ENCODE measurements at places on chromosomes 2 and 18.
A peak's percentile ranks its signal among the peaks of the same experiment; 100 is the strongest.

DNA sequence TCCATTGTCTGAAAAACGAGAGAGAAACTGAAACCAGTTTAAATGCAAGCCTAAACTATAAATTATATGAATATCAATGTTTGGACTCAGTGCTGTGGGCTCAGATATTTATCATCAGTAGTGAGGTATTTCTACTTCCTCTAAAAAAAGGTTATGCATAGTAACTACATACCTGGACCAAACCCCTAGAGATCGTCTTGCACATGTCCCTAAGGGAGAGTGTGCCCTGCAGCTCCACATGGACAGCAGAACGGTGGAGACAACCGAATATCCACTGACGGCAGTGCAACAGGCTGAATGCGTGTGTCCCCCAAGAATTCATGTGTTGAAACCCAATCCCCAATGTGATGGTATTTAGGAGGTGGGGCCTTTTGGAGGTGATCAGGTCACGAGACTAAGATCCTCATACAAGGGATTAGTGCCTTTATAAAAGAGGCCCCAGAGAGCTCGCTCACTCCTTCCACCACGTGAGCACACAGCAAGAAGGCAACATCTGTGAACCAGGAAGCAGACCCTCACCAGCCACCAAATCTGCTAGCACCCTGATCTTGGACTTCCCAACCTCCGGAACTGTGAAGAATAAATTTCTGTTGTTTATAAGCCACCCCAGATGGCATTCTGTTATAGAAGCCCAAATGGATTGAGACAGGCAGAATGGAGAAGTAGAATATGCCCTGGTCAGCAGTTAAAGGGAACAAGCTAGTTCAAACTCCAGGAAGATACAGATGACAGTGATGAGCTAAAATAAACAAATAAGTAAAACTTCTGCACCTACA lies 208.4 kb downstream of the ANAPC1 start:
- no peak for DNase-seq

DNA sequence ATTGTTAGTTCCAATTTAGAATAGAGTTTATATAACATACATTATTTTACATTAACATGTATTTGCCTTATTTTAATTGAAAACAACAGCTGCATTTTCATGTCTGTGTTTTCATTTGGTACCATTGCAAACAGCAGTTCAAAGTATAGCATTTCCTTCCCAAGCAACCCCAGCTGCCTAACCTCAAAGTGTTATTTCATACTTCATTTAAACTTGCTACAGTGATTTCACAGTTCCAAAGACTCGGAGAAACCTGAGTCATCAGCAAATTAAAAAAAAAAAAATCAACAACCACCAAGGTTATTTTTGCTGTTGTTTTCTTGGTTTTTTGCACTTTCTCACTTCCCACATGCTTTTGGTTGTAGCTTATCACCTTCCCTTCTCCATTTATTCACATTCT lies 236.5 kb upstream of the SPHKAP start:
- no peak for DNase-seq

DNA sequence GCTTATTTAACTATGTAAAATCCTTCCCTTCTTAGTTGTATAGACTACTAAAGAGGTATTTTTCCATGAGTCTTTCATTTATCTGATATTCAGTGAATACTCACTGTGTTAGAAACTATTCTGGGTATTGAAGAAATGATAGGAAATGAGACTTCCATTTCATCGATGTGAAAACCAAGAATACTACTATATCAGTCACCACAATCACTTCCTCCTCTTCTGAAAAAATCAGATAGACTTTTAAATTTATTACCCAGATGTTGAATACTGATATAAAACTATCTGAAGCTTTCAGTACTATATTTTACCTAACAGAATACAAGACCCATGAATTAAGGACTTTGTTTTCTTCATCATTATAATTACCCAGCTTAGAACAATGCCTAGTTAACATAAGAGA lies 1801.1 kb upstream of the CELF4 start:
- DNase-seq: no peak

DNA sequence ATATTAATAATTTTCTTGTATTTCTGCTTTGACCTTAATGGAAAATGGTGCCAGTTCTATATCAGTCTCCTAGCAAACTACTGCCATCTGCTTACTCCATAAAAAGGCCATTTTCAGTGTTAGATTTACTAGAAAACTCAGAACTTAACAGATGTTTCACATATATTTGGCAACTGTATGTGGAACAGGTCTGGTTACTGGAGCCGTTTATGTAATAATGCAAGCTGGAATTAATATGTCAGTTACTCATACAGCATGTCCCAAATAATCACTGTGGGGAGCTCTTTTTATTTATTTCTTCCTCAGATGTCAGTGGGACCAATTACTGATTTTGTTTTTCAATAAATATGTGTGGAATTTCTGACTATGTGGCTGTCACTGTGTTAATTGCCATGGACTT lies 1247.6 kb downstream of the CNTNAP5 start:
- no peak for DNase-seq

GRCh38 chr2:134774786-134775641 lies 56.2 kb upstream of the TMEM163 start:
- peak; percentile 75 for DNase-seq

DNA sequence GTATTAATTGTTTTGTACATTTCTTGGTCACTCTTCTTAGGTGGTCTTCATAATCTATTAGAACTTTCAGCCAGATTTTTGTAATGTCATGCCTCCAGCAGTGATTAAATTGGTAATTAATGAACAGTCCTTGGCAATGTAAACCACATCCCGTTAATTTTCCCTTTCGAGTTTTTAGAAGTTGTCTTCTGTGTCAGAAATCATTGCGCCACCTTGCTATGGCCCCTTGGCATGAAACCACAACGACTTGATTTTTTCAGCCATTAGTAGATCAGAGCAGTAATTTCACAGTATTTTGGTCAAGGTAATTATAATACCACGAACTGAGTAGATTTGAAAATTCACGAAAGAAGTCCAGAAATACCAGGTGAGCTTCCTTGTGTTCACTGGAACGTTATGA lies 86.0 kb upstream of the OTX1 start:
- no peak for DNase-seq

DNA sequence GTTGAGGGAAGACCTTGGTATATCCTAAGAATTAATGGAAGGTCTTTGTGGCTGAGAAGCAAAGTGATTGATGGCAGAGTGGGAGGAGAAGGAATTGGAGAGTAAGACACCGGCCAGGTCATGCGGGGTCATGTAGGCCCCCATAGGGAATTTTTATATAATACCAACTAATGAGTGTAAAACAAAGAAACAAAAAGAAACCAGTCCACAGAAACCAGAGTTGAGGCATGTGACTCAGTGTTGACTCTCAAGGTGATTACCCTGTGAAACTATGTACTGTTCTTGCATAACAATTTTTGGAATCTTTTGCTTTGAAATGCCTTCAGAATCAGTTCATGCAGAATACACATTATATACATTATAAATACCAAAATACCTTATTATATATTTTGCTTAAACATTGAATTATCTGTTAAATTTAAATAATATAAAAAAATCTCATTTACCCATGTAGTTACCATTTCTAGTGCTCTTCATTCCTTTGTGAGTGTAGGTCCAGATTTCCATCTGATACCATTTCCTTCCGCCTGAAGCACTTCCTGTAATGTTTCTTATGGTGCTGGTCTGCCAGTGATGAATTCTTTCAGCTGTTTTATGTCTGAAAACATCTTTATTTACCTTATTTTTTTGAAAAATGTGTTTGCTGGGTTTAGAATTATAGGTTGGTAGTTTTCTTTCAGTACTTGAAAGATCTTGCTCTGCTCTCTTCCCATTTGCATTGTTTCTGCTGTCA lies 8.6 kb downstream of the CLIP4 start:
- no peak for DNase-seq

DNA sequence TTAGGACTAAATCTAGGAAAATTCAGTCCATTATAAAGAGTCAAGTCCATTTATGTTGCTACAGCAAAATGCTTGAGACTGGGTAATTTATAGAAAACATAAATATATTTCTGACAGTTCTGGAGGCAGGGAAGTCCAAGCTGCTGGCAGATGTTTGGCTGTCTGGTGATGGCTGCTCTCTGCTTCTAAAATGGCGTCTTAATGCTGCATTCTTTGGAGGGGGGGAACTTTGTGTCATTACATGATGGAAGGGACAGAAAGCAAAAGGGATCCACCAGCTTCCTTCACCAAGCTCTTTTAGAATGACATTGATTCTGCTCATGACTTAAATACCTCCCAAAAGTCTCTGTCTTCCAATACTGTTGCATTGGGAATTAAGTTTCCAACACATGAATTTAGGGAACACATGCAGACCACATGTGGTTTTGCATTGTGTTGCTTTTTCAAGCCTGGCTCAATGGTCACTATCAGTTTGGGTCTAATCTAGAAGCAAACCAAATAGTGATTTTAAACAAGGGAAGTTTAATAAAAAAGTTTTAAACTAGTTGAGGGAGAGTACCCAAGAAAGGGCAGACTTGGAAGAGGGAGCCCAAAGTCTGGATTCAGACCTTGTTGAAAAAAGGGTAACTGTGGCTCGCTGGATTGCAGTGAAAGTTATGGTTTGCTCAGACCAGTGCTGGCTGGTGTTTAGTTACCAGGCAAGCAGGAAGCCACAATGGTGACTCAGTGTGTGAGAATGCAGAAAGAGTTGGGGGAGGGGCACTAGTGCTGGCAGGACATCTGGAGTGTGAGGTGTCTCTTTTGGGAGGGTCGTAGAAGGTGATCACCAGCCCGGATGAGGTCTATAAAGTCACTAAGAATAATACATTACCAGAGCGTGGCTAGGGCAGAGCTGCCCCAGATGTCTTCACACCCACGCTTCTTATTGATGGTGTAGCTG lies 30.8 kb downstream of the C18orf54 start:
- DNase-seq: no peak

DNA sequence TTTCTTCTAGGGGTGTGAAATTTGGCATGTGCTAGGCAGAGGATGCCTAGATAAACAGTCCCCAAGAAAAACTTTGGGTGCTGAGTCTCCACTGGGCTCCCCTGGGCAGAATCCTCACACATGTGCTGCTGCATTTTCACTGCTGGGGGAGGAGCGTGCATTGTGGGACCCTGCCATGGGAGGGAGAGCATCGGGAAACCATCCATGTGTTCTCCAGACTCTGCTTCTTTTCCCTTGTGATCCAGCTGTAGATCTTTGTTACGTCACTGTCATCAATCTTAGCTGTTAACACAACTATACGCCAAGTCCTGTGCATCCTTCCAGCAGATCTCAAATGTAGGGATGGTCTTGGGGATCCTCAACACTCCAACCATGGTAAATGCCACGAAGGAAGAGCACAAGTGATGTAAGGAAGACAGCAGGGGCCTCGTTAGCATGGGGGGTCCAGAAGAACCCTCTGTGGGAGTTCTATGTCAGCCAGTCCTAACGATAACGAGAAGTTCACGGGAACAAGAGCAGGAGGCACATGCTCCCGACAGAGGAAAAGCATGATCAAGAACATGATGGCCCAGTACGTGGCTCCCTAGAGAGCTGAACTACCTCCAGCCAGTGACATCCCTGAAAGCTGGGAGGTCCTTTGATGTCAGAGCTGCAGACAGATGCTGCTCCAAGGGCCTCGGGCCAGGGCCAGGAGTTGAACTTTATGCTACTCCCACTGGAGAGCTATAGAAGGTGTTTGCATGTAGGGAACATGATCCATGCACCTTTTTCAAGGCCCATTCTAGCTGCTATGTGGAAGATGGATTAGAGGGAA lies 41.1 kb upstream of the NPAS2 start:
- DNase-seq: no peak

- no peak for DNase-seq
Measured at GRCh38 chr2:2270808-2271415, 60.2 kb downstream of the MYT1L start.

DNA sequence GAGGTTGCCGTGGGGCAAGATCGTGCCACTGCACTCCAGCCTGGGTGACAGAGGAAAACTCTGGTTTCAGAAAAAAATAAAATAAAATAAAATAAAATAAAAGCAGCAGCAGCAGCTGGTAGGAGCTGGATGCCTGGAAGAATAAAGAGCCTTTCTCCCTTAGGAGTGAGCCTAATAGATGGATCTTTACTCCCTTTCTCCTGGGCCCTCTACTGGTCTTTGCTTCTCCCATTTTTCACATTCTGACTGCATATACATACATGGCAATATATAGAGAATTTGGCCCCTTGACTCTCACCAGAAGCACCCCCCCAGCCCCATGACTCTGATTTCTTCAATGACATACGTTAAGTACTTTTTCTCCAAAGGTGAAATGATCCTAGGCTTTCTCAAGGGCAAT lies 9.8 kb upstream of the MALT1 start:
- no peak for DNase-seq

GRCh38 chr2:54586494-54586893 lies 130.4 kb downstream of the SPTBN1 start:
- no peak for DNase-seq

- no peak for DNase-seq
Measured at GRCh38 chr18:59159986-59160385, 20.3 kb downstream of the SEC11C start.

DNA sequence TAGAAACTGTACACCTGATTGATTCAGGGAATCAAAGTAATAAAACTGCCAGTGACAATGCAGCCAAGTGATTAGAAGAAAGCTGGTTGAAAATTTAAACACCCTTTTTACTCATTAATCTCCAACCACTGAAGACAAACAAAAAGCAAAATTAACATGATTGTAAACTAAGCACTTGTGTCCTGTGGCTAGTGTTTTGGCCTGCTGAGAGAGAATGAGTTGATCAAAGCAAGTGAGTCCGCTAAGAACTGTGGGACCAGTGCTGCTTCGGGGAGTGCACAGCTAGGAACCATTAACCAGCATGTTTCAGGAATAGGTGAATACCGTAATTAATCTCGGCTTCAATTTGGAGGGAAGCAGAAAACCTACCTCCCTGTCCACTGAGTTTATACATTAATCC lies 13.6 kb upstream of the PAPOLG start:
- DNase-seq: peak; percentile 39

DNA sequence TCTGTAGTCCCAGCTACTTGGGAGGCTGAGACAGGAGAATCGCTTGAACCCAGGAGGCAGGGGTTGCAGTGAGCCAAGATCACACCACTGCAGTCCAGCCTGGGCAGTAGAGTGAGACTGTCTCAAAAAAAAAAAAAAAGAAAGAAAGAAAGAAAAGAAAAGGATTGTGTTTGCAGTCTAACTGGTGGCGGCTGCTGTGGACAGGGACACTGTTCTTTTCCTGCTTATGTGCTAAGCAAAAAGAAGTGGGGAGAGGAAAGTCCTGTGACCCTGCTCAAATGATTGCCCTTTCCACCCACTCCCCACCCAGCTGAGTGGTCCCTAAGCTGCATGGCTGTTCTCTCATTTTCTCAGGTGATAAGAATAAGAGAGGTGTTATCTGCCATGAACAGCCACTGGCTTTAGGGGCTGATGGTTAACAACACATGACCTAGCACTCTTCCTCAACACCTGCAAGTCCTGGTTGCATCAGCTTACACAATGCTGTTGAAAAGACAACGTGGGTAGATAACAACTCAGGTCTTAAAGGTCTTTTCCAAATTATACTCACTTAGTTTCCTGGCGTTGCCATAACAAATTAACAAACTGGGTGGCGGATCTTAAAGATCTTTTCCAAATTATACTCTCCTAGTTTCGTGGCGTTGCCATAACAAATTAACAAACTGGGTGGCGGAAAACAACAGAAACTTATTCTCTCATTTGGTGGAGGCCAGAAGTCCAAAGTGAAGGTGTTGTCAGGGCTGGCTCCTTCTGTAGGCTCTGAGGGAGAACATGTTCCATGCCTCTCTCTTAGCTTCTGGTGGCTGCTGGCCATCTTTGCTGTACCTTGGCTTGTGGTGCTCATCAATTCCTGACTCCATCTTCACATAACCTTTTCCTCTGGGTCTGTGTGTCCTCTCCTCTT lies 90.3 kb upstream of the RTN4 start:
- no peak for DNase-seq
